ENCODE measurements at places on chromosomes 6 and 20.

DNA sequence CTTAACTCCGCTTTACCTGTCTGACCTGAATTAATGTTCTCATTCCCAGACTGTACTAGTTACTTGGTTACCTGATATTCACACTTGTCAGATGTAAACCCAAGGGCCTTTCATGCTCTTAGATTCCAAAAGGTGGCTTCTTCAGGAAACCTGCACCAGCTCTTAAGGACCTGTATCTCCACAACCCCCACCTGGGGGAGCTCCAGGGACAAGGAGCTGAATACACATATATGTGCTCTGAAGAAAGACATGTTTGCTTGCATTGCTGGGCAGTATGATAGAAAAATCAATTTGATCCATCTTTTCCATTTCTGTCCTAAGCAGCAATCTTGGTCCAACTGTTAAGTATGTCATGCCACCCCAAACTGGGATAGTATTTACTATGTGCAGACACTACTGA, 64.8 kb upstream of the POU3F2 start:
- no peaks in the 10 kb centered on the region for H3K27me3 ChIP-seq
- no peak overlapping the region for H3K4me3 ChIP-seq
- H3K36me3 ChIP-seq, result no peaks in the 10 kb centered on the region
- no peak overlapping the region for H3K27ac ChIP-seq
- DNase-seq, result peak; percentile 42
- H3K4me1 ChIP-seq, result no peaks in the 10 kb centered on the region

GRCh38 chr6:88535306-88535705, 369.2 kb upstream of the CNR1 start:
- no peak overlapping the region for H3K4me3 ChIP-seq
- H3K36me3 ChIP-seq, result peaks cover 5% of the 10 kb centered on the region
- peaks cover 18% of the 10 kb centered on the region for H3K4me1 ChIP-seq
- H3K27ac ChIP-seq, result no peak overlapping the region
- DNase-seq, result no peak

DNA sequence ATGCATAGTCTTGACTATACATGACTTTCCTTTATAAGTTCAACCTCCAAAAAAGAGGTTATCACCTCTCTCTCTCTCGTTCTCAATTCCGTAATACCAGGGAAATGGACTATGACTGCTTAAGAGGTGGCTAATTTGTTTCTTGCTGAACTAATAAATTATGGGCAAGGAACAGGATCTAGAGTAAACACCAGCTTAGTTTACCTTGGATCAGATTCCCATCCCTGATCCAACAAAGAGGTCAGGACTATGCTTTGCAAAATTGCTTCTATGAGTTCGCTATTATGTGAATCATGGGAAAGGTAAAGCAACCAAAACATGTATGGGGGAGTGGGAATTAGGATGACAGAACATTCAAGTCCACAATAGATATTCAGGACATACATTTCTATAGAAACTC, 630.7 kb downstream of the HACE1 start:
- no peaks in the 10 kb centered on the region for H3K36me3 ChIP-seq
- H3K4me1 ChIP-seq, result peaks cover 6% of the 10 kb centered on the region
- H3K27ac ChIP-seq, result no peak overlapping the region
- no peak for DNase-seq

DNA sequence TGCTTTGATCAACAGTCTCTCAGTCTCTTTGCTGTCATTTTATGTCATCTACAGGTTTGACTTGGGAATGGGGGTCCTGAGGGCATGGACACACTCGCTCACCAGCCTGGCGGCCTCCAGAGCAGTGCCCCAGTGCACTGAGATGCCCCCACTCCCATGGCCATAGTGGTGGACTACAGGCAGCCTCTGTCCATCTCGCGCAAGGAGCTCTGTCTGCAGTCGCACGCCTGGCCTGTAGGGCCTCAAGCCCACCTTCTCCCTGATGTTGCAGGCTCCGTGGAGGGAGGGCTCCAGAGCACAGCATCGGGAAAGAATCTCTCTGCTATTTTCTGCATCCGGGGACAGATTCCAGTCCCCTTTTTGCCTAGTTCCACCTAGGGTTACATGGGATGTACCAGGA, 22.6 kb downstream of the DDO start:
- peaks cover 24% of the 10 kb centered on the region for H3K4me1 ChIP-seq
- H3K4me3 ChIP-seq, result no peak overlapping the region
- H3K36me3 ChIP-seq, result no peaks in the 10 kb centered on the region
- DNase-seq, result no peak
- no peak overlapping the region for H3K27ac ChIP-seq

GRCh38 chr6:61977947-61978346, 308.1 kb downstream of the KHDRBS2 start:
- H3K36me3 ChIP-seq, result no peaks in the 10 kb centered on the region
- no peaks in the 10 kb centered on the region for H3K27me3 ChIP-seq
- H3K4me3 ChIP-seq, result no peak overlapping the region
- H3K27ac ChIP-seq, result no peak overlapping the region

GRCh38 chr6:119590066-119590465, 240.5 kb upstream of the MAN1A1 start:
- DNase-seq, result no peak
- no peak overlapping the region for H3K4me3 ChIP-seq
- H3K4me1 ChIP-seq, result peaks cover 2% of the 10 kb centered on the region
- H3K27ac ChIP-seq, result no peak overlapping the region

DNA sequence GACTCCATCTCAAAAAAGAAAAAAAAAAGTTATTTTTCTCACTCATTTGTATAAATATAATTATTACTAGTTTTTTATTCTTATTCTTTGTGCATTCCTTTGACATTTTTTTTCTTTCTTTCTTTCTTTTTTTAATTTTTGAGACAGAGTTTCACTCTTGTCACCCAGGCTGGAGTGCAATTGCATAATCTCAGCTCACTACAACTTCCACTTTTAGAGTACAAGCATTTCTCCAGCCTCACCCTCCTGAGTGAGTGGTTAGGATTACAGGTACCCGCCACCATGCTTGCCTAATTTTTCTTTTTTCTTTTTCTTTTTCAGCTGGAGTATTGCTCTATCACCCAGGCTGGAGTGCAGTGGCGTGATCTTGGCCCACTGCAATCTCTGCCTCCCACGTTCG, 51.4 kb upstream of the JARID2 start:
- peaks cover 2% of the 10 kb centered on the region for H3K27me3 ChIP-seq
- H3K36me3 ChIP-seq, result no peaks in the 10 kb centered on the region
- DNase-seq, result no peak
- no peak overlapping the region for H3K27ac ChIP-seq
- no peak overlapping the region for H3K4me3 ChIP-seq
- H3K4me1 ChIP-seq, result no peaks in the 10 kb centered on the region

- H3K27me3 ChIP-seq, result peaks cover 2% of the 10 kb centered on the region
- DNase-seq, result no peak
- H3K36me3 ChIP-seq, result no peaks in the 10 kb centered on the region
- no peak overlapping the region for H3K27ac ChIP-seq
- H3K4me3 ChIP-seq, result no peak overlapping the region
These were observed 86.7 kb downstream of the LINC00237 start for GRCh38 chr20:21019468-21019813.
